Ecto neural progenitor cell (in vitro differentiated cells): ENCODE measurements at places on chromosomes 13 and 19.

- DNase-seq = peak; percentile 23
Observed at GRCh38 chr19:14411161-14411937, 7.8 kb downstream of the DDX39A start.

DNA sequence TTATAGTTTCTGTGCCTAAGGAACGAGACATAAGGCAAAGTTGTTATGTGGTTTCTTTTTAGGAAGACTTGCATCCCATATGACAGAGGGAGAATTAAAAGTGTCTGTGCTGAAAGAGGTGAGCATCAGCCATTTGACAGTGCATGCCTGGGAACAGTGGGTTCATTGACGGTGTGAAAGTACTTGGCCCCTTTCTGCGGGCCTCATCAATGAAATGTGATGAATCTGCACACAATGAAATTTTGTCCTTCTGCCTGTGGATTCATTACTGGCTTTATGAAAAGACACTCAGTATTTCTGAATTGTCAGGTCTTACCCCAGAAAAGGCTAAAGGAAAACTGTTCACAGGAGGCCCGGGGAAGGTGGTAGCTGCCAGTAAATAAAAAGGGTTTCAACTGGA lies 295.8 kb downstream of the FOXO1 start:
- no peak for DNase-seq

- peak; percentile 58 for DNase-seq
Observed at GRCh38 chr13:112616586-112617362, 28.8 kb upstream of the TUBGCP3 start.

GRCh38 chr13:46334035-46334822 lies 52.8 kb downstream of the RUBCNL start:
- DNase-seq = no peak

DNA sequence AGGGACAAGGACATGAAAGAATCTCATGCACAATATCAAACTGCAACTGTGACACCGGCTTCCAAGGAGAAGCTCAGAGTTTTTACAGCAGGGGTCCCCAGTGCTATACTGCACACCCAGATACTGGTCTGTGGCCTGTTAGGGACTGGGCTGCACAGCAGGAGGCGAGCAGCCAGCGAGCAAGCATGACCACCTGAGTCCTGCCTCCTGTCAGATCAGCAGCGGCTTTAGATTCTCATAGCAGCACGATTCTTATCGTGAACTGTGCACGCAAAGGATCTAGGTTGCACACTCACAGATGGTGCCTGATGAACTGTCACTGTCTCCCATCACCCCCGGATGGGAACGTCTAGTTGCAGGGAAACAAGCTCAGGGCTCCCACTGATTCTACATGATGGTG lies 13.1 kb upstream of the CD22 start:
- no peak for DNase-seq

DNA sequence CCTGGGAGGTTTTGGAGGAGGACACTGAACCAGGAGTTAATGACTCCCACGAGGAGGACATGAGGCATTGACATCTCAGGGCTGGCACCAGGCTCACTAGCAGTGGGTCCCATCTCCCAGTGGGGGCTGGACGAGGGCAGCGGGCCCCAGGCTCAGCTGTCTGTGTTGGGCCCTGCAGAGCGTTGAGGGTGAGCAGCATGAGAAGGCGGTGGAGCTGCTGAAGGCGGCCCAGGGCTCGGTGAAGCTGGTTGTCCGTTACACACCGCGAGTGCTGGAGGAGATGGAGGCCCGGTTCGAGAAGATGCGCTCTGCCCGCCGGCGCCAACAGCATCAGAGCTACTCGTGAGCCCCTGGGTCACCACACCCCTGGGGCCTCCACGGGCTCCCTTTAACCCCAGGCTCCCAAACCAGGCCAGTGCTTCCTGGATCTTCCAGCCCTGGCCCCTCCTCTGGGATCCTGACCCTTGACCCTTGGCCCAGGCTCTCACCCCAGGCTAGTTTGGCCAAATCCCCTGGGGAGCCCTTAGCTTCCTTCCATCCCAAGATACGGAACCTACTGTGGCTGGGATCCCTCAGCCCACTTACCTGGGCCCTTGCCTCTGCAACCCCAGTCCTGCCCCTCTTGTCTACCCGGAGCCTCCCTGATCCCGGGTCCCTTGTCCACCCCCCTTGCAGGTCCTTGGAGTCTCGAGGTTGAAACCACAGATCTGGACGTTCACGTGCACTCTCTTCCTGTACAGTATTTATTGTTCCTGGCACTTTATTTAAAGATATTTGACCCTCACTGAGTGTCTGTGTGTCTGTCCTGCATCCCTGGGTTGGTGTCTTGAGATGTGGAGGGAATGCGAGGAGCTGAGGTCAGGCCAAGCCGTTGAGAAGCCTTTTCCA lies 1.0 kb downstream of the C19orf73 start:
- no peak for DNase-seq

GRCh38 chr13:38697197-38697596 lies 10.3 kb downstream of the FREM2 start:
- no peak for DNase-seq

- DNase-seq = no peak
Observed at GRCh38 chr13:46181840-46182490, at the start of gene LCP1. Gene LCP1 (minus strand): TSS chr13:46182177. CDS start chr13:46159662, 22,515 bp downstream.

- no peak for DNase-seq
Observed at GRCh38 chr19:11198175-11198534, 810 bp upstream of the KANK2 start.

DNA sequence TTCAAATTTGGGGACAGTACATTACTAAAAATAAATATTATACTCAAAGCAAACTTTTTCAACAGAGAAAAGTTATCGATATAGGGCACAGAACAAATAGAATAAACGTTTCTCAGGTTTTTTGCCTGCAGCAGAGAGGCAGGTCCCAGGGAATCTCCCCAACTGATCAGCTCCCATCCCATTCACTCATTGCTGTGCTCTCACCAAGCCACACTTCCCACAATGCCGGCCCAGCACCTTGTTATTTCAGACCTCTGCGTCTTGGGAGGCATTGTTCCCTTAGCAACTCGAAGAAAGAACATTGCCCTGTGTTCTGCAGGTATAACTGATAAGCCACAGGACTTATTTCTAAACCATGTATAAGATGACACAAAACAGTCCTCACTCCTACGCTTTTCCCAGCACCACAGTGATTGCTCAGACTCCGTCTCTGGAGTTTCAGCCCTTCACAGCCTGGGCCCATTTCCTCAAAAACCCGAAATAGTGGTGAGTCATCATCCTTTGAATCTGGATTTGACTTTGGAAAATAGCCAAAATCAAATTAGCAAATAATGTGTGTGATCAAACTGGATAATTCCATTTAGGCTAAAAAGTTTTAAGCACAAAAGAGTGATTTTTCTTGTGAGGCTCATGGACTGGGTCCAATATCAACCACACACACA lies 100.4 kb downstream of the DCLK1 start:
- no peak for DNase-seq

- DNase-seq = no peak
Observed at GRCh38 chr13:51230477-51231105, 8.4 kb downstream of the FAM124A start.

DNA sequence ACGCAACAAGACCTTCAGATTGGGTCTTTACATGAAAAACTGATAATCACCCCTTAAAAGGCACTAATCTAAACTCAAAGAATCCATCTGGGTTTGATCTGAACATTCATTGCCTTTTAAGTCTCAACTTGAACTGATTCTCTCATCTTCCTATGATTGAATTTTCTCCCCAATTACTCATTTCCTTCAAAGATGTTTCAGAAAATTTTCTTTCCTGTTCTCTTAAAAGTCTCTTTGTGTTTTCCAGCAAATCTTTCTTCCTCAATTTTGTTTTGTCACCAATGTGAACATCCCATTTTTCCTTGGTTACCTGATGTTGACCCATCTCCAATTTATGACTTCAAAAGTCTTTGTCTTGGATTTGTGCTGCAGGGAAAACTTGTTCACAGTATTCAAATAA lies 234.3 kb downstream of the DACH1 start:
- no peak for DNase-seq

DNA sequence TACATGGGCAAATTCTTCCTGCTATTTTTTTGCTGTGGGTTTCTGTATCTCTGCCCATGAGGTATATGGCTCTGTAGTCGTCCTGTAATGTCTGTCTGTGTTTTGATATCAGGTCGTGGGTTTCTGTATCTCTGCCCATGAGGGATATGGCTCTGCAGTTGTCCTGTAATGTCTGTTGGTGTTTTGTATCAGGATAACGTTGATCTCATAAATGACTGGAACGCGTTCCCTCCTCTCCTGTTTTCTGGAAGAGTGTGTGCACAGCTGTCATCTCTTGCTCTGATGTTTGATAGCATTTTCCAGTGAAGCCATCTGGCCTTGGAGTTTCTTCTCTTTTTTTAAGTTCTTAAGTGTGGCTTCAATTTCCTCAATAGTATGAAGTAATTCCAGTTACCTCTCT lies 57.2 kb downstream of the SOX1 start:
- DNase-seq = peak; percentile 11

DNA sequence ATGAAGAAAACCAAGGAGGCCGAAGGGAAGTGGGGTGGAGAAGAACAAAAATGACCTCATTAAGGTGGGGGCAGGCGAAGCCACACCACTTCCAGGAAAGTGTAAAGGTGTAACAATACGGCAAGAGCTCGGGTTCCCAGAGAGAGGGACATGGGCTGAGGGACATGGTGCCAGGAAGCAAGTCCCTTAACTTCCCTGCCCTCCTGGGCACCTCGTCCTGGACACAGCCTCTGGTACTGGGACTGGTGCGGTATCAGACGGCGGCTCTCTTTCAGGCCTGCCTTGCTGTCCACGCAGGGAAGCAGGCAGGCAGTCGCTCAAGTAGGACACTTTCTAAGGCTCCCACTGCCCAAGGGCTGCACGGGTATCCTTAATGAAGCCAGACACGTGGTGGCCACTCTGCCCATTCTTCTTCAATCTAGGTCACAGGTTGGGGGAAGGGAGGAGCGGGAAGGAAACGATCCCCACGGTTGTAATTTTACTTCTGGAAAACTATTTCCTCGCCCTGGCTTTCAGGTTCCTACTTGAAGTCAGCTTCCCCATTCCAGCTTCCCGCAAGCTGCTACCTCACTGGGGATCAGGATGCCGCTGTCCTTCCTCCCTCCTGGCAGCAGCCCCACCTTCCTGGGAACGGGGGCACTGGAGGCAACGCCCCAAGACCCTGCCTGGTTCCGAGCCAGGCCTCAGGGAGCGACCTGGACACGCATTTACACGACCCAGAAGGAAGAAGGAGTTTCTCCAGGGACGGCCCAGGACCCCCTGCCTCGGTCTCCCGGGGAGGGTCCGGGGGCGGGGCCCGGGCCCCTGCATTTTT lies 1.2 kb downstream of the AP3D1 start:
- DNase-seq = no peak

- DNase-seq = no peak
Observed at GRCh38 chr13:25286308-25286968, 850 bp downstream of the MTMR6 start.

GRCh38 chr19:2275588-2276428 lies 6.2 kb downstream of the PEAK3 start:
- no peak for DNase-seq

- peak; percentile 87 for DNase-seq
Observed at GRCh38 chr19:52369559-52370340, at the start of gene ZNF880. Gene ZNF880 (plus strand): TSS chr19:52369923. CDS start chr19:52369966, 43 bp downstream.

GRCh38 chr13:99896369-99897075 lies 75.0 kb downstream of the ZIC5 start:
- no peak for DNase-seq

GRCh38 chr19:10640361-10640760 lies 13.8 kb upstream of the ILF3 start:
- no peak for DNase-seq

DNA sequence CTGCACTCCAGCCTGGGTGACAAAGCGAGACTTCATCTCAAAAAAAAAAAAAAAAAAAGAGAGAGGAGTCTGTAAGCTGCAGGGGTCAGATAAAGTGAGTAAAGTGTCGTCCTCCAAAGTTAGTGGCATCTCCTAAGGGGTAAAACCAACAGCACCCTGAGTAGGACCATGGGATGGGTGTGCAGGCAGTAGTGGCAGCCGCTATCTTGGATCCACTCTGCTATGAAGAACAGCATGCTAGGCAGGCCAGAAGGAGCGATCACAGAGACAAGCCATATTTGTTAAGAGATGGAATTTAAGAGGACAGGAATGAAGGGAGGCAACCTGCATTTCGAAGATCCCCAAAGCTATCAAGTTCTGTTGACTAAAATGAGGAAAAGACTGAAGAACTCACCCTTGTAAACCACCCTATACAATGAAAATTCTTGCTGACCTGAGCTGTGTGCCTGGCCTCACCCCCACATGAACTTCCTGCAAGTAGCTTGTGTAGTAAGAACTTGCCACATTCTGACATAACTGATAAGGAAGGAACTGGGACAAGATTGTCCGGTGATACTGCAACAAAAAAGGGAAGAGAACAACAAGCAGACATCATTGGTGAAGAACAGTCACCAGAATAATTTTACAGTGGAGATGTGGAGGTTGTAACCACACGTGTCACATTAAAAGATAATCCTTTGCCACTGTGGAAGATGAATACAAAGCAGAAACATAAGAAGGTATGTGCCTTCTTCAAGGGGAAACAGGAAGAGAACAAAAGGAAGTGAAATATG lies 16.2 kb downstream of the DPY19L3 start:
- DNase-seq = no peak

- no peak for DNase-seq
Observed at GRCh38 chr19:43934055-43934984, 762 bp downstream of the ZNF45 start.

GRCh38 chr19:8596168-8596567 lies 14.3 kb downstream of the ADAMTS10 start:
- DNase-seq = no peak

GRCh38 chr19:41621654-41622053 lies 5.2 kb downstream of the CEACAM4 start:
- DNase-seq = peak; percentile 11

- no peak for DNase-seq
Observed at GRCh38 chr13:53121919-53122318, 93.3 kb downstream of the OLFM4 start.

GRCh38 chr13:53285896-53286430 lies 257.4 kb downstream of the OLFM4 start:
- no peak for DNase-seq

DNA sequence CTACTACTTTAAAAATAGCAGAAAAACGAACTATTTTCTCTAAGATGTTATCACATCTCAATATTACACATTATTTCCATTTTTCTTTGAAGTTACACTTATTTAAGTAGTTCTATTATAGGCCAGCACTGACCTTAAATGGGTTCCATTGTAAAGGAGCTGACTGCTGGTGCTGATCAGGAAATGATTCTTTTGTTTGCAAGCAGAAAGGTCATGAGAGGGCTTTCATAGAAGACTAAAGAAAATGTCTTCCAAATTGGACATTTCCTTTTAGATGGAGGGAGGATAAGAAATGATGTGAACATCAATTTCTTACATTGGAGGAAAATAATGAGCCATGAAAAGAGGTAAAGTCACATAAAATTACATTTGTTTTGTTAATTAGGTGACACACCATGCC lies 96.2 kb downstream of the SUCLA2 start:
- no peak for DNase-seq
